ENCODE measurements at places on chromosomes 3 and 15.

GRCh38 chr15:76342058-76342381, 5.4 kb downstream of the ISL2 start:
- no peak for DNase-seq

DNA sequence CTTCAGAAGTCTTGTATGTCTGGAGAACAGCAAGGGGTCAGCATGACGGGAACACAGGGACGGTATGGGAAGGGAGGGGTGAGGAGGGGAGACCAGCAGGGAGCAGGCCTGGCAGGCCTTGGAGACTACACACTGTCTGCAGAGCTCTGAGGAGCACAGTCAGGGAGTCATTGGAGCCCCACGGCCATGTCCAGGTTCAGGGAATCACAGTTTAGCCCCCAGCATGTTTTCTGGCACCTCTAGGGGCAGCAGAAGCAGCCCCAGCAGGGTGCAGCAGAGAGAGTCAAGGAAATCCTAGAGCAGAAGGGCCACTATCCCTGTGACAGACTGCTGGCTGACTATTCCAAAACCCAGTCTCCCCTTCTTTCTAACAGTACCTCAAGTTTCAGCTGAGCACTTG, 3.2 kb downstream of the LAMP3 start:
- no peak for DNase-seq

DNA sequence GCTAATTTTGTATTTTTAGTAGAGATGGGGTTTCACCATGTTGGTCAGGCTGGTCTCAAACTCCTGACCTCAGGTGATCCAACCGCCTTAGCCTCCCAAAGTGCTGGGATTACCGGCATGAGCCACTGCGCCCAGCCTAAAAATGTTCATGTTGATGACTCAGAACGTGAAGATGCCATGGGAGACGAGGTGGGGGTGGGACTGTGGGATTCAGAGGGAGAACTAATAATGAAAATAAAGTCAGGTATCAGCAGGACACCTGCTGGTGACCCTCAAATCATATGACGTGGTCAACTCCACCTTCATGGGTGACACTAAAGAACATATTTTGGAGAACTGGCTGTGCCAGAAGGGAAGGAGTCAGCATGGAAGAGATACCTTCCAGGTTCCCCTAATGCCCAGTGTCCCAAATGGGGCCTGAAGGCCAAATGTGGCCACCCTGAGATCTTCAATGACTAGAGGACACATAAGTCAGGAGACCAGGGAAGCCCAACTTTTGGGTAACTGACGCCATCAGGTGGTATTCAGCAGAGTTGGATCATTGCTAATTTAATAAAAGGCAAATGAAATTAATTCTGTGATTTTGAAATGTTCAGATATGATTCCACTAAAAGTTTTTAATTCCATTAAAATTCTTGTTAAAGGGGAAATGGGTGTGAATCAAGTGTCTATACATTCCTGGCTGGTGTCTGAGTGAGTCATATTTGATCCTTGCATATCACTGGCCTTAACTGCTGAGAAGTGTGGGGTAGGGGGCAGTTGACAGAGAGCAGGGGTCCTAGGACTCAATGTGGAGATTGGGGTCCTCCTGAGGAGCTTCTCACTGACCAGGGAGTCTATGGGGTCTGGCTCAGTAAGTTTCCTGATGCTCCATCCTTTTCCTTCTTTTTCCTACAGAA, 88.6 kb upstream of the GSK3B start:
- DNase-seq, result no peak

GRCh38 chr15:22980189-22981050, at the start of gene CYFIP1:
CYFIP1 (minus strand) TSS chr15:22980368; CDS start chr15:22947285, 33,083 bp downstream.
- DNase-seq, result peak; percentile 50
